ENCODE measurements at places on chromosomes 1 and 21. TPM values are rescaled to one million over a fixed set of nuclear protein-coding genes. Genes with fewer than 3 reads are reported as not detected.

DNA sequence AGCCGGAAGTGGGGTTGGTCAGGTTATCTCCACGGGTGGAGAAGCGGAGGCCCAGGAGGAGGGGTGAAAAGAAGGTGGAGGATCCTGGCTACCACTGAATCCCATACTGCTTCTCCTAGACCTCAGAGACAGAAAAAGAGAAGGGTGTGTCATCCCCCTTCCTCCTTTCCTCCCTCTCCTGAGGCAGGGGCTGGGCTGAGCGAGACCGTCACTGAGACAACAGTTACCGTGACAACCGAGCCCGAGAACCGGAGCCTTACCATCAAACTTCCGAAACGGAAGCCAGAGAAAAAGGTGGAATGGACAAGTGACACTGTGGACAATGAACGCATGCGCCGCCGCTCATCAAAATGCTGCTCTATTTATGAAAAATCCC is 42.1 kb upstream of the NBPF3 start:
- no peak for DNase-seq

- no peak for DNase-seq
Measured at GRCh38 chr1:29209173-29209572, 21.6 kb downstream of the MECR start.

DNA sequence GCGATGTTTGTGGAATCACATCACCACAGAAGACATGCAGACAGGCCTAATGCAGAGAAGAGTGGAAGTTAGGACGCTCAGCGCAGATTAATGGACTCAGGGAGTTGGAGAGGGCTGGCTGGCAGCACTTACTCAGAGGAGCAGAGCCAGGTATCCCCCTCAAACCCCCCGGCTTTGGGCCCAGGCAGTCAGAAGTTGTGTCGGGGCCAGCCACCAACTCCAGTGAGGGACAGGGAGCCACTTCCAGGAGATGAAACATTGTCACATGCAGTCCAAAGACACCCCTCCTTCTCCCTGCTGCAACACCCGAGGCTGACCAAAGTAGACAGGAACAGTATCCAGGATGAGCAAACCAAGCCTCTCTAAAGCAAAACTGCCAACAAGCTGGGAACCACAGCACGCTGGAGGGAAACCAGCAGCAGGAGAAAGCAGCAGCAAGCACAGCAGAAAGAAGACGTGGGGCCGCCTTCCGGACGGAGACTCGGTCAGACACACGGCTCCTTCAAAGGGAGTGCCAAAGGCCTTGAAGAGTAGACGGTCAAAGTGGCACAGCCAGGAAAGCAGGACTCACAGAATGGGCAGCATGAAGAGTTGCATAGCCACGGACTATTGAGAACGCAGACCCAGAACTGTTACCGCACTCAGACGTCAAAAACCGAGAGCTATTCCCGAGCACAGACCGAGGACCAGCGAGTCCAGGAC is 149.3 kb downstream of the PCBP3 start:
- no peak for DNase-seq

DNA sequence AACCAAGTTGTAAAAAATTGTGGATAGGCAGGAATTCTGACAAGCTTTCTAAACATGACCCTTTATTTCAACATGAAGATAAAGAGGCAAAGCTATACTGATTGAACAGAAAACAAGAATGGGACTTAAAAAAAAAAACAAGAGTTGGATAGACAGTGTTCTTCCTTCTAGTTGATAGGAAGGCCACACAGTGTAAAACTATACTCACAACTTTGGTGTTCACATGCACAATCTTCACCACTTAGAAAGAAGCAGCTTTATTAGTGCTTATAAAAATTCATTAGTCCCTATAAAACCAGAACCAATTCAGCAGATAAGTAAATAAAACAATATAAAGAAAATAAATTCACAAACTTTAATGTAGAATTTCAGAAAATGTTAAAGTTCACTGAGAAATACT is 101.8 kb downstream of the AKT3 start:
- no peak for DNase-seq

GRCh38 chr1:197664391-197664790 is 110.9 kb downstream of the DENND1B start:
- no peak for DNase-seq

GRCh38 chr1:103254691-103255090 is 146.4 kb upstream of the COL11A1 start:
- DNase-seq: no peak

The CNIH3 gene
- total RNA-seq: 15.3 TPM

GRCh38 chr1:183416850-183417771 is 1.1 kb downstream of the NMNAT2 start:
- DNase-seq: peak; percentile 56

The TDRD10 gene
- 0.52 TPM for total RNA-seq

The SDC3 gene
- 19.1 TPM for total RNA-seq

- no peak for DNase-seq
Measured at GRCh38 chr21:15625363-15625762, 104.4 kb upstream of the USP25 start.

DNA sequence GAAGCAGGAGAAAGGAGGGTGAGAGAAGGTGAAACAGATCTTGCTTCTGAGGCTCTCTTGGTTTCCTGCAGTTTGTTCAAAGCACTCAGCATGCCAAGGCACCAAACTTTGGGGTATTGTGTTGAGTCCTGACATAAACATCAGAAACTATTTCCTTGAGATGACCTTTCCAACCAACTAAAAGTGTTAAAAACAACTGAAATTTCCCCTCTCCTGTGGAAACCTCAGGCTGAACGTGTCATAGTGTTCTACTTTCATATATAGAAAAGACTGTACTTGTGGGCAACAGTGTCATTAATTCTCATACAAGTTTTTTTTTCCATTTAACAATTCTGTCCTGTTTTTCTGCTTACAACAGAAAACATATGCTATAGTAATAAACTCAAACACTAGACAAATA is 6.3 kb upstream of the LYST start:
- DNase-seq: no peak

The ICOSLG gene
- 1.6 TPM for total RNA-seq

- DNase-seq: peak; percentile 16
Measured at GRCh38 chr1:27960762-27961645, 1.2 kb downstream of the XKR8 start.

GRCh38 chr21:45168522-45168921 is 94.1 kb downstream of the ADARB1 start:
- DNase-seq: no peak

DNA sequence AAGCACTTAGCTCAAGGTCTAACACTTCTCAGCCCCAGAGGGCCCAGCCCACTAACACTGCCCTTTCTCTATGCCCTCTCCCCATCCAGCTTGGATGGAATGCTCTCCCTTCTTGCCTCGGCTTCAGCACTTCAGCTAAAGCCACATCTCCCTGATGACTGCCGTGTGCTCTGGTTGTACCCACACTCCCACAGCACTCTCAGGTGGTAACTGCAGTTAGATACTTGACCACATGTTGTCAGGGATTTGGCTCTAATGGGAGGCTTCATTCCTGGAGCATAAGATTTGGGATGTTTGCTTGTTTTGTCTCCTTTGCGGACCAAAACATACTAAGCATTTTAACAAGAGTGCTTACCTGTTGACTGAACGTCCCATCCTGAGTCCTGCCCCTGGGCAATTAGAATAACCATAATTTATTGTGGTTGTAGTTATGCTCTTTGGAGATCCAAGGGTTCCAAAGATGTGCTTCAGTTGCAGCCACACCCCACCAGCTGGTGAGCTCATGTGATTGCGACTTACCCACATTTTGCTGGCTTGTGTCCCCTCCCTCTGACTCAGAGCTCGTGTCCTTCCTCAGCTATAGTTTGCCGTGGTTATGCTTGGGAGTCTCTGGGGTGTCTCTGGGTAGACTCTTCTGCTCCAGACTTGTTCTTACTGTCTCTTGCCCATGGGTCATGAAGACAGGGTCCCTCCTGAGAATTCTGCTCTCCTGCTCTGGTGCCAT is 7.7 kb upstream of the SLC26A9 start:
- DNase-seq: no peak

The RASAL2 gene
- 20.4 TPM for total RNA-seq

DNA sequence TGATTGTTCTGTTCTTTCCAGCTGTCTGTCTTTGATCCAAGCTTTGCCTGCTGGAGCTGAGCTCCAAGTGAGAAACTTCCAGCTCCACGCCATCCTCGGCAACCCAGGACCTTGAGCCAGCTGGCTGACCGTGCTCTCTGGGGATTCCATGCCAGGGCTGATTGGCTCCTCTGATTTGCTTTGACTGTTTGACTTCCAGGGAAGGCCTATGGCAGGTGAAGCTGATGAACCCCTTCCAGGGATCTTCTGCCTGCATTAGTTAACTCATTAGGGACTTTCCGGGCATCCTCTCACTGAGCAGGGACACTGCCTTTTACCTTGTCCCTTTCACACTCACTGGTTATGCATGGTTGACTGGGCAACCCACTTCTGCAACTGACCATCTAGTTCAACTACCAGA is 406.1 kb downstream of the RPS6KC1 start:
- no peak for DNase-seq

GRCh38 chr1:63750721-63751120 is 23.1 kb upstream of the ROR1 start:
- no peak for DNase-seq

The HES4 gene
- total RNA-seq: 97.2 TPM

The NCF2 gene
- 9.6 TPM for total RNA-seq

The ZNF496 gene
- 53.4 TPM for total RNA-seq

- no peak for DNase-seq
Measured at GRCh38 chr1:41362749-41363590, 1.7 kb downstream of the FOXO6 start.

The FMO5 gene
- 30.6 TPM for total RNA-seq

The ANGPTL1 gene
- total RNA-seq: 19.8 TPM

DNA sequence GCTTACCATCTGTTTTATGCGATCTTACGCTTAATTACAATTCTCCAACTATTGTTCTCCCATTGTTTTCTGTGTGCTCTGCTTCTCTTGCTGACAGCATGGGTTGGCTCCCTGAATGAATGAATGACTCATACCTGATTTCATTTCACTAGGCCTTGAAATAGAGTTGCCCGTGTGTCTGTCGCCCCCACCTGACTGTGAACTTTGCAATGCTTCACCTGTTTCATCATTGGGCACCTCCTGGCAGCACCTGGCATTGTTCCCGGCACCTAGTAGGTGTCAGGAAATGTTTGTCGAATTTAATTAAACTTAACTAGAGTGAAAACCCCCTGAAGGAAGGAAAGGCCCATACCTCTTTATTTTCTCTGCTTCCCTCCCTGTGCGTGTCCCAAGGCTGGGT is 120.5 kb upstream of the KLHDC7A start:
- DNase-seq: no peak

The MX2 gene
- total RNA-seq: 12.2 TPM

GRCh38 chr1:244057474-244058385 is 6.6 kb downstream of the ZBTB18 start:
- DNase-seq: no peak

The TPTE gene
- not detected for total RNA-seq

DNA sequence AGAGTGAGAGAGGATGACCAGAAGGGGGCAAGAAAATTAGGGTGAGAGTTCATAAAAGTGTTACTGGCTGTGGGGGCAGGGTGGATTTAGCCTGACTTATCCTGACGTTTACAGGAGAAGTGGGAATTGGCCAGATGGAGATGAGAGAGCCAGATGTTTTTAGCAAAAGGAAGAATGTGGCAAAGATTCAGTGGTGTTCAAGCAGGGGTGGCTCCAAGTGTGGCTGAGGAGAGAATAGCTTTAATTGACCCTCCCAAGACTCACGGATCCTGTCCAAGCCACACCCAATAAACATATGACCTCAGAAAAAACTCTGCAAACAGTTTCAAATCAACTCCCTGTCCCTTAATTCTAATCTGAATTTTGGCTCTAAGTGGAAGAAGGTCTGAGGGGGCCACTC is 35.2 kb upstream of the EDEM3 start:
- no peak for DNase-seq

DNA sequence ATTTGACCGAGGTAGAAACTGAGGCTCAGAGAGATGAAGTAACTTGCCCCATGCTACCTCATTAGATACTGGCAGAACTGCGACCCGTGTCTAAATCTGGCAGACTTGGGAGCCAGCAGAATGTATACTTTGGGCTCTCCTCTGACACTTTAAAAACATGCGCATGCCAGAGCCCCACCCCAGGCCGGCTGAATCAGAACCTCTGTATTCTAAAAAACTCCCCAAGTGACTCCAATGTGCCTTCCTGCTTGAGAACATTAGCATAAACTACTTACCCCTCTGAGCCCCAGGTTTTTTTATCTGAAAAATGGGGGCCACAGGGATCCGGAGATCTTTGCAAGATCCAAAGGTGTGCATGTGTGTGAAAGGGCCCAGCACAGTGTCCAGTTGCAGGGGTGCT is 344.7 kb upstream of the USP24 start:
- DNase-seq: no peak

GRCh38 chr1:159000625-159001024 is 9.1 kb upstream of the IFI16 start:
- DNase-seq: peak; percentile 65

The ZBTB8A gene
- total RNA-seq: 3.9 TPM
